ENCODE measurements at places on chromosomes 13 and 19. TPM values are rescaled to one million over a fixed set of nuclear protein-coding genes. Genes with fewer than 3 reads are reported as not detected.

DNA sequence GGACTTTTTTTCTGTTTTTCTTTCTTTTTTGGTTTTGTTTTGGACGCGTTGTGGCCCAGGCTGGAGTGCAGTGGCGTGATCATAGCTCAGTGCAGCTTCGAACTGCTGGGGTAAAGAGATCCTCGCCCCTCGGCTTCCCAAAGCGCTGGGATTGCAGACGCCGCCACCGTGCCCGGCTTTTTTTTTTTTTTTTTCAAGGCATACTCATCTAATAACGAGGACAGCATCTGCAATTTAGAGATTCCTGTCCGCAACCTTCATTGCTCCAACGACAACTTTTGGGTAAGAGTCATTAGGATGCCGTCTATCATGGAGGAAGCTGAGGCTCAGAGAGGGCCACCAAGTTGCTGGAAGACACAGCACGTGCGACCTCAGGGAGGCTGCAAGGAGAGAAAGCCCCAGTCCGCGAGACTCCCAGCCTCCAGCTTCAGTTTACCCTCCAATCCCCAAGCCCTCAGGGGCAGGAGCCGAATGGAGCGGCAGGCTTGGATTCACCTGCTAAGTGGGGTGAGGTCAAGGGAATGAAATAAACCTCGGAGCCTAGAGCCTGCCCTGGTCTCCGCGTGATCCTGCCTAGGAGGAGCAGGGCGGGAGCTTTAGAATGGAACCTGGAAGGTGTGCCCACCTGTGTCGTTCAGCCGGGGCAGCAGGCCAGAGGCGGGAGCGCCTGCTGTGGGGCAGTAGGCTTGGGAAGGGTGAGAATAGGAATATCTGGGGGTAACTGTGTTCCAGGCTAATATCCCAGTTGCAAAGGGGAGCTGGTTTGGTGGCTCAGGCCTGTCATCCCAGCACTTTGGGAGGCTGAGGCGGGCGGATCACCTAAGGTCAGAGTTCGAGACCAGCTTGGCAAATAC lies 676 bp upstream of the POLRMT start:
- no peak for DNase-seq

GRCh38 chr19:3443840-3444694 lies 36.3 kb downstream of the SMIM24 start:
- peak; percentile 73 for DNase-seq

- DNase-seq: no peak
Measured at GRCh38 chr19:438416-438958, 22.3 kb downstream of the SHC2 start.

DNA sequence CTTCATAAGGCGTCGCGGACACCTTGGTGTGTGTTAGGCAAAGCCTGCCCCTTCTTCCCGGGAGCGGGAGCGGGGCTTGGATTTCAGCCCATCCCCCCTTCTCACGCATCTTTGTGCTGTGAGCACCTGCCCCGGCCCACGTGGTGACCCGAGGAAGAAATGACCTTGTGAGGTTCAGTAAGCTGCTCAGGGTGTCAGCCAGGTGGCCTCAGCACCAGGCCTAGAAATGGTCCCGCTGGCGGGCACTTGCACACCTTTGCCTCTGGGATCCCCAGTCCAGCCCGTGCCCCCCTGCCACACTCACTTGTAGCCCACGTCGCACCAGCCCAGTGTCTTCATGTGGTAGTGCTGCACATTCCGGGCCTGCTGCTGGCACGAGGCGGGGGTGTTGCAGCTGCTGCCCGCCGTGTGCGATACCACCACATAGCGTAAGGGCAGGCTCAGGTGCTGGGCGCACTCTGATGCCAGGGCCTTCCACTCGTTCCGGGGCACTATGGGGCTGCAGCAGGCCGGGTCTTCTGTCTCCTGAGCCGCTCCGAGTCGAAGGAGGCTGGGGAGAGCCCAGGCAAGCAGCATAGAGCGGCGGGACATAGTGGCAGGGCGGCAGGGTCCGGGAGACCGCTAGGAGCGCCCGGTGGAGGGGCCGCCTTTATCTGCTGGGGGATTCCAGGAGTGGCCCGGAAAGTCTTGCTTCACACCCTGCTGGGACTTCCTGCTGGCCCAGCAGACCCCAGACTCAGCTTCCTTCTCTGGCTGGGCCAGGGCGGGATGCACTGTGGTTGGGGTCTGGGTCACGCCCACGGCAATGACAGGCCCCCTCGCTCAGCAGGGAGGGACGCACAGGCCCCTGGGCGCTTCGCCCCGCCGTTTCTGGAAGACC lies at the start of gene PGLYRP1:
TSS of gene PGLYRP1 (minus strand) at position 623 of the 880 bp plus-strand sequence. CDS start at position 591, 32 bp downstream.
- no peak for DNase-seq

DNA sequence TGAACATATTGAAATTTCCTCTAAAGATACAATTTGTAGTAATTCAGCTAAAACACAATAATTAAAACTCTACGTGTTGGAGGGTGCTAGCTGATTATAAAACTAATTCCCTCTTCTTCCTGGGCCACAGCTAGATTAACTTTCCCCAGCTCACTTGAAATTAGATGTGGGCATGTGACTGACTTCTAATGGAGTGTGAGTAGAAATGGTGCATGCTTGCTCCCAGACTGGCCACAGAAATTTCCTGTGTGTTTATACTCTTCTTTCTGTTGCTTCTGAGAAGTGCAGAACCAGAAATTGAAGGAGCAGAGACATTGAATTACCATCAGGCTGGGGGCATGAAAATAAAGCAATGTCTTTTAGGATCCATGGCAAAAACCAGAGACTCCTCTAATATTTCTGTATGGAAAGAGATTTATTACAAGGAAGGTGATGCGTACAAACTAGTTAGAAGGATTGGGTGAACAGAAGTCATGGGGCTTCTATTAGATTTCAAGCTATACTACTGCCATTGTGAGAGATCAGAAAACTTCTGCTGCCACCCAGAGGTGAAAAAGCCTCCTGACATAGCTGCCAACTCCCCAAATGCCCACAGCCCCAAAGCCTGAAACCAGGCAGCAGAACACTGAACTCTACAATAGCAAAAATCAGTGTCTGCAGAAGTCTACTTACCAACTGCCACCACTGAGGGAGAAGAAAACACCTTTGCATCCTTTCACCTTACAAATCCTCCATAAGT lies 379.2 kb upstream of the MIR17HG start:
- DNase-seq: no peak

The OR7A5 gene
- polyA plus RNA-seq: 0.11 TPM

GRCh38 chr13:75725736-75726135 lies 89.6 kb downstream of the LMO7 start:
- no peak for DNase-seq

- DNase-seq: no peak
Measured at GRCh38 chr13:68806125-68806524, 1301.5 kb upstream of the ATXN8OS start.

All from adrenal gland (tissue), 19 donors.